ENCODE measurements at places on chromosomes 16 and 17.

DNA sequence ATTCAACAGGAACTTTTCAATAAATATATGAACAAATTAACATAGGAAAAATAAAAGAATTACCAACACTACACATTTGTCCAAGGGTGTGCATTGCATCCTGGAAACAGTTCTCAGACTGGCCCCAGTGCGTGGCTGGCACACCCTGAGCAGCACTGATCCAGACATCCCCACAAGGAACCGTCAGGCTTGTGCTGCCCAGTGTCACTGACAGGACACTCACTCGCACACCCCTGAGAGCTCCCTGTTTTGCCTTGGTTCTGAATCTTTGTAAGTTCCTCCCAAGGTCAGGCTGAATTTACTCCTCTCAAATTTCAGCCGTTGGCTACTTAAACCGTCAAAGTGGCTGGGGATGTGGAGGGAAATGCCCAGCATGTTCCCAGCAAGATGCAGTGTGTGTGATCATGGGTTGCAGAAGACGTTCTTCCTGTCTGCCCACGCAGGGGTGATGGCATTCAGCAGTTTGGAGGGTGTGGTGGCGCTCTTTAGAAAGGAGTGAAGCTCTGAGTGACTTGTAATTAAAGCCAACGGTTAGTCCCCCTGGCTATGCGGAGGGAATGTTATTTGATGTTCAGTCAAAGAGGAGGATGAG, 1.7 kb downstream of the MT2A start:
- no peak for DNase-seq

DNA sequence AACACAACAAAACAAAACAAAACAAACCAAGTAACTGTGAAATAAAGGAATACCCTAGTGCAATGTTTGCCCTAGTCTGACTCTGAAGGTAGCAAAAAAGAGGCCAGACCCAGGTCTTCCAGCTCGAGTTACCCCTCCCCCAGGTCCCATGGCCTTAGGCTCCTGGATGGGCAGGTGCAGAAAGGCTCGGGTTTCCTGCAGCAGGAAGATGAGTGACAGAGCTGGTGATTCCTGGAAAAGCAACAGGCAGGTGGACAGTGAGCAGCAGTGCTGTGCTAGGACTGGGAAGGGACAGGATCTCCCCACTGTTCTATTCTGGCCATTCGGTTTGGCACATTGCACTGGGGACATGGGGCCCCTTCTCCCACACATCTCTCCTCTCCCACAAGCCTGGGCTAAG, 42.9 kb upstream of the MRTFB start:
- no peak for DNase-seq

DNA sequence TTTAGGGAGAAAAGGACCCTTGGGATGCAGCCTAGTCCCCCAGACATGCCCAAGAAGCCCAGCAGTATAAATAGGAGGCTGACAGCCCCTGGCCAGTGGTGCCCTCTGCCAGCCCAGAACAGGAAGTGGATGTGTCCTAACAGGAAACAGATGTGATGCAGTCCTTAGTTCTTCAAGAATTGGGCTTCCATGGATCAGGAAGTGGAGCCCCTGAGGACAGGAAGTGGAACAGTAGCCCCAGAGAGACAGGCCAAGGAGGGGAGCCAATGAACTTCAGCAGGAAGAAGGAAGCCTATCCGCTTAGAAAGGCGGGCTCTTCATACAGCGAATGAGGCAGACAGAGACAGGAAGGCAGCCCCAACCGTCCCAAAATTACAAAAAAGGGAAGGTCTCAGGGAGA, 7.2 kb downstream of the CTF1 start:
- DNase-seq, result no peak

DNA sequence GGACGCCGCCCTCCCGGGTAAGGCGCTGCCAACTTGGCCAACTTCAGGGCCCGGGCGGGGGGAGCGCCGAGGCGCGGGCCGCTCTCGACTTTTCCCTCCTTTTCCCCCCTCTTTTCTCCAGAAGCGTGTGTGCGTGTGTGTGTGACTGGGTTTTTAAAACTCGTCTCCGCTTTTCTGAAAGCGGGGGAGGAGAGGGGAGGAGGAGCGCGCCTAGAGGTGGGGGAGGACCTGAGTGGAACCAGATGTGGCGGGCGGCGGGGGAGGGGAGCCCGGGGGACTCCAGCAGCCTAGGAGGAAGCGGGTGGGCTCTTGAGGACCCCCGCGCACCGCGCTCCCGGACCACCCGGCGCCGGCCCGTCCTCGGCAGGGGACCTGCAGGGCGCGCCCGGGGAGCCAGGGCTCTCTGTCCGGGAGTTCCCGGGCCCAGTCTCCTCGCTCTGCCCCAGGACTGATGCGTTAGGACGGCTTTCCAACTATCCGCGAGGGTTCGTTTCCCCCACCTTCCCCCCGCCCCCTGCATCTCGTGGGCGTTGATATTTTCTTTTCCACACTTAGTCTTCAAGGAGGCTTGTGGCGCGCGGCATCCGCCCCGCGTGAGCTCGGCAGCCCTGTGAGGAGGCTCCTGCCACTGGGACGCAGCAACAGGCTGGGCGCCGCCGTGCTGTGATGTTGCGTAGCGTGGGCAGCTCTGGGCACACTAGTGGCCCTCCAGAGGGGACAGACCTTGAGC, 599 bp downstream of the MRC2 start:
- DNase-seq, result no peak

GRCh38 chr16:21568502-21569189, 30.7 kb upstream of the METTL9 start:
- DNase-seq, result no peak

DNA sequence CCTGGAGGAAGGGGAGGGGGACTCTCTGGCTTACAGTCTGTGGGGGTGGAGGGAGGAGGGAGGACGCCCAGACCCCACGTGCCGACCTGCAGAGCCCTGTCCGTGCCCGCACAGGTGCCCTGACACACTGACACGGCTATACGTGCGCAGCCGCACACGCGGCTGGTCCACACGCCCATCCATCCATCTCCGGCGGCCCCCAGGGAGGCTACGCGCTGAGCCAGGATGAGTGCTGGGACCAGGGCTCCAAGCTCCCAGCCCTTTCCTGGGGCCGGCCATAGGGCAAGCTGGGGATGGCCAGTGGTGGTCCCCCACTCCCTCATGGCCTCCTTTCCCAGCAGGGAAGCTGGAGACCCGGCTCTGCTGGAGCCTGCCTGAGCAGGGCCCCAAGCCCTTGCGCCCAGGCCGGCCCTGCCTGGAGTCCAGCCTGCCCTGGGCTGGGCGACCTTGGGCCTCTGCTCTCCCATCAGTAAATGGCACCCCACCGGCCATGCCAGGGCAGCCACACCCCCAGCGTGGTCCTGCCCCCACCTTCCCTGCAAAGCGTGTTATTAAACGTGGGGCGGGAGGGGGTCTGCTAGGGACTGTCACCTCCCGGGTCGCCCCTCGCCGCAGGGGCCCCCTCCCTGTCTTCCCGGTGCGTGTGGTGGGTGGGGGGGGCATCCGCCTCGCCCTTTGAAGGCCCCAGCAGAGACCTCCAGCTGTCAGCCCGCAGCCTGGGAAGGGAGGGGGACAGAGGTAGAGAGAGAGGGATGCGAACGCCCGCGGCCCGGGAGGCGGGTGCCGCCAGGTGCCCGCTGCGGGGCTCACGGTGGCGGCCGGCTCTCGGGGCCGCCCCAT, 863 bp downstream of the CASKIN1 start:
- DNase-seq, result no peak

DNA sequence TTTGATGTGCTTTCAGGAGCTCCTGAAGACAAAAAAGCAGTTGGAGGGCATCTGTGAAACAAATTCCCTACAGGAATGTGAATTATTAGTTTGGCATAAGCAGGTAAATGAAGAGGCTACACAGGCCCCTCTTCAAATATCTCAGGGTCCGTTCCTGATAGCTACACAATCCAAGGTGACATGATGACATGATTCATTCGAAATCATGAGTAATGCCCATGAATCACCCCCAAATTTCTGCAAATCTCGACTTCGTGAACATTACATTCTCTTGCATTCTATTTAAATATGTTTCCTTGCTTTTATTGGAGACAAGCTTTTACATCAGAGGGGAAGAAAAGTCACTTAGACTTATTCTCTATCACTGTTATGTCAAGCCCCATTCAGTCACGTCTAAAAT, 22.3 kb downstream of the GAN start:
- no peak for DNase-seq

GRCh38 chr17:16121915-16122314, 93.4 kb downstream of the NCOR1 start:
- no peak for DNase-seq

- DNase-seq, result no peak
Measured at GRCh38 chr16:84813141-84813934, 6.4 kb upstream of the CRISPLD2 start.
